Erythroblast (primary cell): ENCODE measurements at places on chromosomes 5 and 9.

DNA sequence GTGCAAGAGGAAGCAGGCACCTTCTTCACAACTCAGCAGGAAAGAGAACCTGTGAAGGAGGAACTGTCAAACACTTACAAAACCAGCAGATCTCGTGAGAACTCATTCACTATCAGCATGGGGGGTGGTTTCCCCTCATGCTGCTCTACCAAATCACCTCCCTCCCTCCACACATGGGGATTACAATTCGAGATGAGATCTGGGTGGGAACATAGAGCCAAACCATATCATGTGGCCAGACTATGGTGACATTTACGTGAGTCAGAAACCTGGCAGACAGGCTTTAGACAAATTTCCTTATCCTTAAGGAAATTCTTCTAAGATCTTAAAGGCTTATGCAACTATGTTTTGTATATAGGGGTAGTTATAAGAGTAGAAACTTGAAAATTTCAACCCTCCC lies 8.7 kb upstream of the AOPEP start:
- DNase-seq: no peak

DNA sequence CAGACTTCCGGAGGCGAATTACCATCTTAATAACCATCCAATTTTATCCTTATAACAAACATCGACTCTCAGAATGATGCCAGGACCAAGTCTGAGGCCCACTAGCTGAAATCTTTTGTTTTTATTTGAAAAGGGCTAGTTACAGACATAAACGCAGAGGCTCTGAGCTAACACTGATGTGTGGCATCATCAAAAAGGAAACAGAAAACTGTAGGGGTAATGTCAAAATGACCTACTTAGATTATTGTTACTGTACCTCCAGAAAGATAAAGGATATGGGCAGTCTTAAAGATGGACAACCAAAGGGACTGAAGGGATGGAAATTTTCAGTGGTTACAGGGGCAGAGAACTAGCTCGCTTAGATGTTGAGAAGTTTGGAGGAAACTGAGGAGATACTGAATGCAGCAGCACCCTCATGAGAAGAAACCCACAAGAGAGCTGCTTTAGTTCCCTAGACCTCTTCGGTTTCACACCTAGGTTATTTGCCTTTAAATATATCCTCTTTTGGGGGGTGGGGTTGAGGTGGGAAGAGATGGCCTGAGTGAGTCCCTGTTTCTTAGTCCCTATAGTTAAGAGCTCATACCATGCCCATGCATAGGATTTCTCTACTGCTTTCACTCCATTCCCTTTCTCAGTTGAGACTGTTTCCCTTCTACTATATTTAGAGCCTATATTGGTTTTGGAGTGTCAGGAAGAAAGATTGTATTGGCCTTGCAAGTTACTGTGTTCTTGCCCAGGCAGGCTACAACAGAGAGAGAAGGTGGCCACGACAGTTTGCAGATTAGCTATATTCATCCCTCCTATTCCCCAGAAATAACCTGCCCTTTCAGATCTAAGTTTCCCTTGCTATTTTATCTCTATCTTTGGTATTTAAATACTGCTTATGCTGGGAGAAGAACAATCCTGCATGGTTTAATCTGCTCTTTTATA lies 320.4 kb upstream of the EFNA5 start:
- no peak for DNase-seq

- DNase-seq: no peak
Observed at GRCh38 chr5:132273631-132274030, 16.1 kb downstream of the PDLIM4 start.

- DNase-seq: no peak
Observed at GRCh38 chr9:102587281-102587680, 407.9 kb upstream of the CYLC2 start.

DNA sequence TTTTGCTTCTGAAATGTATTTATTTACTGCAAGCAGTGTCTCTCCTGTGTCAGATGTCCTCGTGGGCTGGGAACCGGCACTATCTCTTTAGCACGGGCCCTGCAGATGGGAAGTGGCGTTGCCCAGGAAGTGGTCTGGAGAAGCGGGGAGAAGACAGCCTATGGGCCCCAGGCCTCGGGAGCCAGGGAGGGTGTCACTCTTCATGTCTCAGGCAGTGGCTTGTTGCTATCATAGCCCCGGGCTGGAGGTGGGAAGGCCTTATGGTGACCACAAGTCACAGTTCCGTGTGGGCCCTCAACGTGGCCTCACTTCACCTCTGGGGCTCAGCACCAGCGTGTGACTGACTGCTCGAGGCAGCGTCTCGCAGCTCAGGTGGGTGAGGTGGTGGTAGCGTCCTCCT lies 41.4 kb downstream of the SYK start:
- peak; percentile 39 for DNase-seq

- no peak for DNase-seq
Observed at GRCh38 chr5:170293273-170293672, 4.3 kb downstream of the LCP2 start.

GRCh38 chr9:79477955-79478771 lies 93.6 kb upstream of the TLE4 start:
- no peak for DNase-seq

- no peak for DNase-seq
Observed at GRCh38 chr9:86515221-86515620, 161.0 kb upstream of the TUT7 start.

DNA sequence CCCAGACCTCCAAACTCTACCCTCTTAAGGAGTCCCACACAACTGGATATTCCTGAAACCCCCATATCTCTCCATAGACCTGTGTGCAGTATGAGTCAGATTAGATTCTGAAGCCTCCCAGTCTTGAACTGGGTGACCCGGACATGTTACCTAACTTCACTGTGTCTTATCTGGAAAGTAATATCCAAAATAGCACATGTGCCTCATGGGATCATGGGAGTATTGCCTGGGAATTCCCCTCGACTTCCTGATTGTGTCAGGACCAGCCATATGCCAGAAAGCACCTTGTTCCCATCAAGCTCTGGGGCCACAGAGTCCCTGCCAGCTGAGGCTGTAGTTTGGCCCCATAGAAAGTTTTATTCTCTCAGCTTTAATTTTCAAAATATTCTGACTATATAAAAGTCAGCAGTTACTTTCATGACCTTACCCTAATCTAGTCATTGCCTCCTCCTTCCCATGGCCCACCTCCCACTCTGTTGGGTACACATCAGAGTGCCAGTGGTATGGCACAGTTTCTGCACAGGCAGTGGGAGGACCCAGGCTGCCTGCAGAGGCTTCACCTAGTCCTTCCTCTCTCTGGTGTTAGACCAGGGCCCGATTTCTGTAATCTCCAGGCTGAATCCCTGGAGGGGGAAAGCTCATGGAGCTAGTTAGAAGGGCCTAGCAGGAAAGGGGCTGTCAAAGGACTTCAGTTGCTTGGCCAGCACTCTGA lies 19.5 kb upstream of the B4GALT1 start:
- no peak for DNase-seq

DNA sequence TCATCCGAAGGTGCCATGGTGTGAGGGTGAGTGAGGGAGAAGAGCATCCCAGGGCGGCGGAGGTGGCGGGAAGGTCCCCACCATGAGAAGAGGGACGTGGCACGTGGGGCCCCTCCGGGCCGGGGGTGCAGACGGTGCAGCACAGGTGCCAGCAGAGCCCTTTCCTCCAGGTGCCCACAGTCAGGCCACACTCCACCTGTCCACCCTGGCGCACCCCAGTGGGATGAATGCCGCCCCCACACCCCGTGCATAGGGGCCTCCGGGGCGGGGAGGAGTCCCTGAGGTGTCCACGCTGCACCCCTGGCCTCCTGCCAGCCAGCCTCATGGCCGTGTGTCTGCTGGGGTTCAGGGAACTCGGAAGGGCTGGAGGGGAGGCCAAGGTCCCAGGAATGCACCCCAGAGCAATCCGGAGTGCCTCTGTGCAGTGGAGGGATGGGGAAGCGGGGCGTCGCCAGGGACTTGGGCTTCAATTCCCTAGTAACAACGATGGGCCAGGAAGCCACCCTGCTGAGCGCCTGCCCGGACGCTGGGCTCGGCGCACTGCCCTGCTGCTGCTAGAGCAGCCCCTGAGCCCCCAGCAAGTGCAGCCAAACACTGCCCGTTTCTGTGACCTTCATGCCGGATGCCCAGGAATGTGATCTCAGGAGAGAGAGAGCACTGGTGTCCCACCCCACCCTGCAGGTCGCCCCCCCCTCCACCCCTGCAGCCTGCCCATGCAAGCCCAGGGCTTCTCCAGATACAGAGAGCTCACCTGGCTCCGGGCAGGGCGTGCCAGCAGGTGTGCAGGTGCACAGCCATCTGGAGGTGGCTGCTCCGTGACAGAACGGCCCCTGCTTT lies 8.8 kb upstream of the NACC2 start:
- DNase-seq: no peak

DNA sequence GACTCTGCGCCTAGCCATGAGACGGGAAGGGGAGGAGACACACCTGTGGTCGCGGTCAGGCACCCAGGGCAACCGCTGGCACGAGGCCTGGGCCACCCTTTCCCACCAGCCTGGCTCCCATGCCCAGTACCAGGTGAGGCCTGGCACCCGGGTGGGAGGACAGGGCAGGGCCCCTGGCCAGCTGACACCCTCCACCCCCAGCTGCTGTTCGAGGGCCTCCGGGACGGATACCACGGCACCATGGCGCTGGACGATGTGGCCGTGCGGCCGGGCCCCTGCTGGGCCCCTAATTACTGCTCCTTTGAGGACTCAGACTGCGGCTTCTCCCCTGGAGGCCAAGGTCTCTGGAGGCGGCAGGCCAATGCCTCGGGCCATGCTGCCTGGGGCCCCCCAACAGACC lies 5.0 kb downstream of the MAMDC4 start:
- no peak for DNase-seq

GRCh38 chr5:51345106-51345505 lies 38.1 kb upstream of the ISL1 start:
- DNase-seq: no peak

GRCh38 chr9:134396258-134396742 lies 70.0 kb downstream of the RXRA start:
- no peak for DNase-seq

DNA sequence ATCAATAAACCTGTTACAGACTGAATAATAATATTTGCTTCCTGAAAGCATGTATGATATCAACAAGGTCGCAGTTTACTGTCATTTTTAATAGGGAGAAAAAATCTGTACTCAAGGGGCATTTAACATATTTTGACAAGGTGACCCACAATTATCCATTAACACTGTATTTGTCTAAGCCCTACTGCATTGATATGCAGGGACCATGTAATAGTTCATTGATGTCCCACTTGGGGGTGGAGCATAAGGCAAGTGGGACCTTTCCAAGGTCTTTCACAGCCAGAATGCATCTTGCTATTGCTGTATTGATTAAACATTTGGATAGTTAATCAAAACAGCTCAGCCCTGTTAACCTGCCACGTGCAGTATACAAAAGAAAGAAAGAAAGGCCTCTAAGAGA lies 502.0 kb downstream of the NR2F1-AS1 start:
- DNase-seq: no peak

DNA sequence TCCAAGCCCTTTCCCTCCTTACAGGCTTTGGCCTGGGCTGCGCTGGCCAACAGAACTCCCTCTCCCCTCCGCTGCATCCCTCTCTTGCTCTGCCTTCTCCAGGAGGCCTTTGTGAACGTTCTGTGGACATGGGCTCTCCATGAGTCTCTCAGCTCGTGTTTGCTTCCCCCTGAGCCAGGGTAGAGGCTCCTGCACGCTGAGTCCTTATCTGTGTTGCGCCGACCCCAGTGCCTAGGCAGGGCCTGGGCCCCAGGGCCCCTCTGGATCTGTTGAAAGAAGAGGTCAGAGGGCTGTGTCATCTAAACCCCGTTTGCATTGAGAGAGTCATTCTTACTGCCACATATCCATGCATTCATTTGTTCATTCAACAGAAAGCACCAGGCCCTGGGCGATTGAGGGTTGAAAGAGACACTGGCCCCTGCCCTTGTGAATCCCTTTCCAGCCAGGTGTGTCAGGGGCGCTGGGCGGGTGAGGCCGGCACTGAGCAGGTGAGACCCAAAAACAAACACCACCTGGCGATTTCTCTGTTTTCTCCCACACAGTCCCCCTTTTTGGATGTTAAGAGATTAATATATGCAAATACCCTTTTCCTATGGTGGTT lies 111.2 kb upstream of the IER5L start:
- no peak for DNase-seq

DNA sequence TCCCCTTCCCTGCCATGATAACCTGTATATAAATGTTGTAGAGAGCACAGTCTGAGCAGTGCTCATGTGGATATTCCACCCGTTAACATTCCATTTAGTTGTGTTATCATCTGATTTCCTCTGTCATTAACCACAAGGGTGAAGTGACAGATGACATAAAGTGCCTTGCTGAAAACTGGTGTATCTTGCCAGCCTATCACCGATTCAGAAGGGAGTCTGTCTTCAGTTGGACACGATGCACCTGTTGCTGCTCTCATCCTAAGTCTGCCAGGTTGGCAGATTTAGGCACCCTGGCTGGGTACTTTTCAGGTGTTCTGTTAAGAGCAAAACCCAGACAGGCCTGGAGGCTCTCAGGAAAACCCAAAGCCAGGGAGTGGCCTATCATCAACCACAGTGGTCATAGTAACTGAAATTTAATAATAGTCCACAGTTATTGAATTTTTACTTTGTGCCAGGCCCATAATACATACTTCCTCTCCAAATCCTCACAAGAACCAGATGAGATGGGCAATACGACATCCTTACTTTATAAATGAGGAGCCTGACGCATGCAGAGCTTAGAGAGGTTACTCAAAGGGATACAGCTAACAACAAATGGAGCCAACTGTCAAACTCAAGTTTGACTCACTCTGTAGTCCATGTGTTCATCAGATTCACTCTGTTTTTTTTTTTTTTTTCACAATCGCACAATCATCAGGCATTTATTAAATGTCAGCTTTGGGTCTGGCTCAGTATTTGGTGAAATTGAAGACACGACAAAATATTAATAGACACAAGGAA lies 100.7 kb upstream of the SPRY4 start:
- DNase-seq: no peak

DNA sequence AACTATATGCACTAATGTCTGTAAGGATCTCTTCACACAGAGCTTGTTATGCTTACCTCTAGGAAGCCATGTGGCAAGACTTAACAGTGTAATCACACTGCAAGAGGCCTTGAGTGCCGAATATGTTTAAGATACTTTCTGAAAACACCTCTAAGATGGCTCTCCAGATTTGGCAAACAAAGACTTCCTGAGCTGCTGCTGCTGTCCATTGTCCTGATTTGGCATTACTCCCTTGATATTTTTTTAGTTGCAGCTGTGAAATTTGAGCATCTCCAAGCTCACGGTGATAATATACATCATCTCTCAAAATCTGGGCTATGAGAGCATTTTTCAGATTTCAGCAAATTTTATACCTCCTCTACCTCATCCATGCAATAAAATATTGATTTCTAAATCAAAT lies 384.5 kb upstream of the CDH6 start:
- DNase-seq: no peak

- DNase-seq: no peak
Observed at GRCh38 chr5:181236954-181237641, 6.6 kb downstream of the RACK1 start.
